Lung (tissue), 17 donors: ENCODE measurements at places on chromosomes 7 and 10.
A peak's percentile ranks its signal among the peaks of the same experiment; 100 is the strongest.

GRCh38 chr7:129980667-129981066, 27.9 kb upstream of the UBE2H start:
- no peak overlapping the region for H3K4me3 ChIP-seq
- H3K27ac ChIP-seq = no peak overlapping the region
- DNase-seq = no peak
- no peaks in the 10 kb centered on the region for H3K4me1 ChIP-seq
- H3K36me3 ChIP-seq = no peaks in the 10 kb centered on the region
- no peaks in the 10 kb centered on the region for H3K27me3 ChIP-seq

DNA sequence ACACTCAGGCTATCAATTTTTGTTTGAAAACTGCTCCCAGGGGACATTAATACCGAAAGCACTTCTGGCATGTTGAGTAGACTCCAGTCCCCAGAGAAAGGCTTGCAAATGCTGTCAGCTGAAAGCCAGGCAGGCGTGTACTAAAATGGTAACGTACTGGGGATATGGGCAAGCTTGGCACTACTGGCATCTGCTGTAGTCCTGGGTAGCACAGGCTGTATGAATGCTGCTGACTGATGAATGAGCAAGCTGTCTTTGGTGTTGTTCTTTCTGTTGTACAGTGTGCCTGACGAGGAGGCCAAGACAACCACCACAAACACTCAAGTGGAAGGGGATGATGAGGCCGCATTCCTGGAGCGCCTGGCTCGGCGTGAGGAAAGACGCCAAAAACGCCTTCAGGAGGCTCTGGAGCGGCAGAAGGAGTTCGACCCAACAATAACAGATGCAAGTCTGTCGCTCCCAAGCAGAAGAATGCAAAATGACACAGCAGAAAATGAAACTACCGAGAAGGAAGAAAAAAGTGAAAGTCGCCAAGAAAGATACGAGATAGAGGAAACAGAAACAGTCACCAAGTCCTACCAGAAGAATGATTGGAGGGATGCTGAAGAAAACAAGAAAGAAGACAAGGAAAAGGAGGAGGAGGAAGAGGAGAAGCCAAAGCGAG, 53.5 kb upstream of the AGBL3 start:
- no peak for DNase-seq
- no peak overlapping the region for H3K4me3 ChIP-seq
- H3K36me3 ChIP-seq = peaks cover 7% of the 10 kb centered on the region
- H3K4me1 ChIP-seq = peaks cover 7% of the 10 kb centered on the region
- H3K27ac ChIP-seq = peak overlapping the region; percentile 24

GRCh38 chr10:43396928-43397624, 11.9 kb downstream of the HNRNPF start:
- peaks cover 22% of the 10 kb centered on the region for H3K36me3 ChIP-seq
- no peaks in the 10 kb centered on the region for H3K27me3 ChIP-seq
- H3K4me3 ChIP-seq = peak overlapping the region; percentile 55
- H3K27ac ChIP-seq = peak overlapping the region; percentile 94
- peak; percentile 88 for DNase-seq
- no peaks in the 10 kb centered on the region for H3K4me1 ChIP-seq

DNA sequence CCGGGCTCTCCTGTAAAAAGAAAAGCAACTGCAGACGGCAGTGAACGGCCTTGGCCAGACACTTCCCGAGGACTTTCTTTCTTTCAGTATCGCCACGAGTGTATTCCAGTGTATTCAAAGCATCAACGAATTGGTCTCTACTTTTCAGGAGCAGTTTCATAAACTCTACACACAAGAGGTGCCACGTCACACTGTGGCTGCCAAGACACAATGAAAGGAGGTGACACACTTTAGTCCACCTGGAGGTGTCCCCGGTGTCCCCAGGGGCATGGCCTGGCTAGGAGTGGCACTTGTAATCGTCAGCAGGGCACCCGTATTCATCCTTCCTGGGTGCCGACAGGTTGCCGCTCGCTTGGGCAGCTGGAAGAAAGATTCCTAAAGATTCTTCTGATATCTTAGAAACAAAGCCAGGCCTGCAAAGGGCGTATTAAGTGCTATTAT, 5.0 kb downstream of the TNS3 start:
- no peaks in the 10 kb centered on the region for H3K27me3 ChIP-seq
- H3K27ac ChIP-seq = peak overlapping the region; percentile 86
- H3K4me1 ChIP-seq = peaks cover 59% of the 10 kb centered on the region
- DNase-seq = no peak
- no peaks in the 10 kb centered on the region for H3K36me3 ChIP-seq

GRCh38 chr7:26441611-26442277, 150.1 kb downstream of the SNX10 start:
- no peaks in the 10 kb centered on the region for H3K36me3 ChIP-seq
- no peaks in the 10 kb centered on the region for H3K27me3 ChIP-seq
- no peak for DNase-seq
- H3K4me3 ChIP-seq = no peak overlapping the region
- peaks cover 16% of the 10 kb centered on the region for H3K4me1 ChIP-seq

DNA sequence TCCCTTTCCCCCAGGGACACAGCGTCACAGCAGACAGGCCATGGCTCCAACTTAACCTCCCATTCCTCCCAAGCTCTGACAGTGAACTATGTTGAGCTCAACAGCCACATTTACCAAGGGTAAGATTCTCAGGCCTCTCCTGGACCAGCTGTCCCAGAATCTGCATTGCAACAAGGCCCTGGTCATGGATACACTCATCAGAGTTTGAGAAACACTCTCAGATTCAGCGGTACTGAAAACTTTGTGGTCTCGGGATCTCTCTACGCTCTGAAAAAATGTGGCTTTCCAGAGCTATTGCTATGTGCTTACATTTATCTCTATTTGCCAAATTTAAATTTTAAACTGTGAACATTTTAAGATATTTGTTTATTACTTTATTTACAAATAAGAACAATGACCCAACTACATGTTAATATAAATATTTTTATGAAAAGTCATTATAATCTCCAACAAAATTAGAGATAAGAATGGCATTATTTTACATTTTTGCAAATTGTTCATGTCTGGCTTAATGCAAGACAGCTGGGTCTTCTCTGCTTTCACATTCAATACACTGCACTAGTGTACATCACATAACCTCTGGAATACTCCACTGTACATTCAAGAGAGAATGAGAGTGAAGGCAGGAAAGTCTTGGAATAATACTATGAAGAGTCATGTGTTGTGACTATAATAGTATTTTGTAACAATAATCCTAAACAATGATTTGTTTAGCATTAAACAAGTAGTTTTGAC, 190.9 kb upstream of the PITRM1 start:
- DNase-seq = peak; percentile 98
- peaks cover 7% of the 10 kb centered on the region for H3K4me1 ChIP-seq
- H3K36me3 ChIP-seq = no peaks in the 10 kb centered on the region
- no peaks in the 10 kb centered on the region for H3K27me3 ChIP-seq
- H3K4me3 ChIP-seq = no peak overlapping the region

- no peak for DNase-seq
- H3K4me3 ChIP-seq = no peak overlapping the region
- H3K27ac ChIP-seq = no peak overlapping the region
- no peaks in the 10 kb centered on the region for H3K4me1 ChIP-seq
Measured at GRCh38 chr7:105098863-105099515, 85.0 kb downstream of the KMT2E start.

DNA sequence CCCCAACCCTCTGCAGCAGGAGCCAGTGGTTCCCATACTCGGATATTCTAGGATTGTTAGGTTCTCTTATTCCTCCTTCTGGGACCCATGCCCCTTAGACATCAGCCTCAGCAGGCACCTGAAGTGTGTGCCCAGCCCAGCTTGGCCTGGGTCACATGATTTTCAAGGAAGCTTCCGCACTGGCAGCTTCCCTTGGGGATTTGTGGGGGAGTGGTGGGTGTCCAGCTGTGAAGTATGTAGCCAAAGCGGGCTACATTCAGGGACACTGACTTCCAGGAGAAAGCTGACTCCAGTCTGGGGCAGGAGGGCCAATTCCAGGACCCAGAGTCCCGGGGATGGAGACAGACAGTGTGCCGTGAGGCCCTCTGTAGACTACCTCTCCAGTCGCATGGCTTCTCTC, 1.3 kb downstream of the LDB1 start:
- peak; percentile 41 for DNase-seq
- H3K4me3 ChIP-seq = no peak overlapping the region
- no peaks in the 10 kb centered on the region for H3K27me3 ChIP-seq
- no peak overlapping the region for H3K27ac ChIP-seq
- no peaks in the 10 kb centered on the region for H3K36me3 ChIP-seq

DNA sequence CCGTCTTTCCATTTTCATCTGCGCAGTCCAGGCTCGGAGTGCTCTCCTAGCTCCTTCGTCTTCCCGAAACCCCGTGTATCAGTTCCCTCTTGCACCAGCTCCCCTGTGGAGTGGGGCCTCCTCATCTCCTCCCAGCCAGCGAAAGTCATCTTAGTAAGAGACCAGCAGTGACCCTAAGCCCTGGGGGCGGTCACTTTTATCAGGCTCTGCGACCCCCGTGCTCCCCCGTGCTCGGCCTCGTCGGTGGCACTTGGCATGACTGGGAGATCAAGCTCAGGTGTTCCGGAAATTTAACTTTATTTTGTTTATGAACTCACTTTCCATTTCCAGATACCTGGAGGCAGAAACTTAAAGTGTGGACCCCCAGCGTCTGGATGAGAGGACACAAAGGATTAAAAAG, 574 bp upstream of the ECHDC3 start:
- no peaks in the 10 kb centered on the region for H3K4me1 ChIP-seq
- no peaks in the 10 kb centered on the region for H3K27me3 ChIP-seq
- DNase-seq = no peak
- H3K27ac ChIP-seq = no peak overlapping the region

DNA sequence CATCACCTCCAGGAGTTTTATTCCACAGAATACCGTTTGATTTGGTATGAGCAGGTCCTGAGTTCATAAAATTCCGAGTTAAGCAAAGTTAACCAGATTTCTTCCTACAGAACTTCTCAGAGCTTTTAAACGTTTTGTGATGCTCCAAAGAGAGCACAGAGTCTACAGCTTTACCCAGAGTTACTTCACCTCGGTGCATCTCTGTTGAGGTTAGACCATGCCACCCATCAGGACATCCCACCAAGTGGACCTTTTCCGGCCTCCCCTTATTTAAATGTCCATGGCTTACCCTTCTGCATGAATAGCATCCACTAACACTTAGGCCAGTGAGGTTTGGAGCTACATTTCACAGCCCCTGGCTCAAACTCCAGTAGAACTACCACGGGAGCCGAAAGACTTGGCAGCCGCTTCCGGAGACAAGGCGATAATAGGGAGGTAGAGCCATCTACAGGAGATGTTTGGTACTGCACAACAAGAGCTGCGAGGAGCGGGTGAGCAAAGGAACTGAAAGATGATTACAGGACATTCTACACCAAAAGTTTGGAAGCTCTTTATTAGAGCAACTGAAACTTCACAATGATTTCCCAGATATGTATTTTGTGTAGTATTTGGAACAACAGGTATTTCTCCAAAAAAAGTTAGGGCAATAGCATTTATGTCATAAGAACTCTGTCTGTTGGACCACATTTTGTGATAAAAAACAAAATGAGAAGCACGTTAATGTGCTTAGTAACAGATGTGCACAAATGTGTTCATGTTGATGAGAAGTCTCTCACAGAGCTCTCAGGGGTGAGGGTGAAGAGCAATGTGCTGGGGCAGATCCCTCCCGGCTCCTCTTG, 174.7 kb downstream of the HERPUD2 start:
- H3K36me3 ChIP-seq = no peaks in the 10 kb centered on the region
- DNase-seq = peak; percentile 90
- H3K4me1 ChIP-seq = no peaks in the 10 kb centered on the region

DNA sequence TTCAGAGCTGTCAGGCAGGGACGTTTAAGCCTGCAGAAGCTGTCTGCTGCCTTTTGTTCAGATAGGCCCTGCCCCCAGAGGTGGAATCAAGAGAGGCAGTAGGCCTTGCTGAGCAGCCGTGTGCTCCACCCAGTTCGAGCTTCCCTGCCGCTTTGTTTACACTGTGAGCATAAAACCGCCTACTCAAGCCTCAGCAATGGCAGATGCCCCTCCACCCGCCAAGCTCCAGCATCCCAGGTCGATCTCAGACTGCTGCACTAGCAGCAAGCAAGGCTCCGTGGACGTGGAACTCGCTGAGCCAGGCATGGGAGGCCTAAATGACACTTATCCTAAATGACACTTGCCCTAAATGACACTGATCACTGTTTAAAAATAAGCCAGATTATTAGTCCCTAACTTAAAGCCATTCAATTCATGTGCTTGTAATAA, 6.8 kb upstream of the ASB15 start:
- H3K27me3 ChIP-seq = no peaks in the 10 kb centered on the region
- H3K4me3 ChIP-seq = no peak overlapping the region
- H3K4me1 ChIP-seq = no peaks in the 10 kb centered on the region

DNA sequence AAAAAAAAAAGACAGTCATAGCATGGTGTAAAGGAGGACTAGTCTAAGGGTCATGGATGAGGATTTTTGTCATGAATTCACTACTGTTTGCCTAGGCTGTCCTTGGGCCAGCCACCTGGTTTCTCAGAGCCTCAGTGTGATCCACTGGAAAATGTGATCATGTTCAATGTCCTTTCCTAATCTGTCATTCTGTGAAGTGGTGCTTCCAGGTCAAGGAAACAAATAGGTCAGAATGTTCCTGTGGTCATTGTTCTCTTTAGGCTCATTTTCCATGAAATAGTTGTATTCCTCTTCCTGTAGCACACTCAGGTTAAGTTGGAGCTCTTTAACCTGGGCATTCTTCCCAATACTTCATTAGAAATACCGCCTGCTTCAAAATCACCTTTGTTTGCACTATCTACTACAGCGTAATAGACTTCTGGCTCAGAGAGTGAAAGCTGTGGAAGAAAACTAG, 16.5 kb downstream of the CD36 start:
- H3K27me3 ChIP-seq = no peaks in the 10 kb centered on the region
- no peaks in the 10 kb centered on the region for H3K36me3 ChIP-seq
- no peak for DNase-seq
- H3K4me1 ChIP-seq = no peaks in the 10 kb centered on the region
- no peak overlapping the region for H3K4me3 ChIP-seq
- no peak overlapping the region for H3K27ac ChIP-seq

GRCh38 chr7:91082852-91083495, 181.3 kb upstream of the FZD1 start:
- H3K27me3 ChIP-seq = no peaks in the 10 kb centered on the region
- no peak overlapping the region for H3K27ac ChIP-seq
- H3K36me3 ChIP-seq = no peaks in the 10 kb centered on the region
- peak; percentile 86 for DNase-seq

GRCh38 chr10:42960991-42961795, 115.7 kb upstream of the RET start:
- no peaks in the 10 kb centered on the region for H3K4me1 ChIP-seq
- DNase-seq = peak; percentile 9
- no peaks in the 10 kb centered on the region for H3K36me3 ChIP-seq
- H3K27ac ChIP-seq = no peak overlapping the region
- H3K4me3 ChIP-seq = no peak overlapping the region
- H3K27me3 ChIP-seq = no peaks in the 10 kb centered on the region

DNA sequence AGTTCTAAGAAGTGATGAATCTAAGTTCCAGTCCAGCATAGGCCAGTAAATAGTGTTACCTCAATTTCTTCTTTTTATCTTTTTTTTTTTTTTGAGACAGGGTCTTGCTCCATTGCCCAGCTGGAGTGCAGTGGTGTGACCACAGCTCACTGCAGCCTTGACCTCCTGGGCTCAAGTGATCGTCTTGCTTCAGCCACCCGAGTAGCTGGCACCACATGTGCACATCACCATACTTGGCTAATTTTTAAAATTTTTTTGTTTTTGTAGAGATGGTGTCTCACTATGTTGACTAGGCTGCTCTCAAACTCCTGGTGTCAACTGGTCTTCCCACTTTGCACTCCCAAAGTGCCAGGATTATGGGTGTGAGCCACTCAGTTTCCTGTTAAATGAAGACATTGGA, 126.6 kb upstream of the LYZL2 start:
- no peak overlapping the region for H3K4me3 ChIP-seq
- H3K4me1 ChIP-seq = no peaks in the 10 kb centered on the region
- H3K27me3 ChIP-seq = no peaks in the 10 kb centered on the region
- no peaks in the 10 kb centered on the region for H3K36me3 ChIP-seq
- DNase-seq = no peak

GRCh38 chr10:49605216-49605938, 4.7 kb upstream of the SLC18A3 start:
- H3K27me3 ChIP-seq = no peaks in the 10 kb centered on the region
- no peak overlapping the region for H3K27ac ChIP-seq
- no peak overlapping the region for H3K4me3 ChIP-seq
